ENCODE measurements at places on chromosomes 6 and 20. TPM values are rescaled to one million over a fixed set of nuclear protein-coding genes. Genes with fewer than 3 reads are reported as not detected.

DEFB124 gene
- total RNA-seq: not detected

FAM83D gene
- 4.6 TPM for total RNA-seq

AGER gene
- total RNA-seq: 4.1 TPM

GJA10 gene
- total RNA-seq: not detected

PARD6B gene
- 1.1 TPM for total RNA-seq

RIPOR3 gene
- 0.11 TPM for total RNA-seq

DLL1 gene
- total RNA-seq: 1.6 TPM

- H3K4me3 ChIP-seq: peak overlapping the region; percentile 100
- no peaks in the 10 kb centered on the region for H3K27me3 ChIP-seq
- no peak for DNase-seq
- peaks cover 56% of the 10 kb centered on the region for H3K4me1 ChIP-seq
- peak overlapping the region; percentile 98 for H3K27ac ChIP-seq
These were observed 3.8 kb downstream of the COL12A1 start for GRCh38 chr6:75201901-75202672.

GRCh38 chr6:159077123-159077522, 32.3 kb upstream of the TAGAP start:
- peaks cover 9% of the 10 kb centered on the region for H3K4me1 ChIP-seq
- H3K27me3 ChIP-seq: peaks cover 8% of the 10 kb centered on the region
- DNase-seq: peak; percentile 53
- H3K36me3 ChIP-seq: no peaks in the 10 kb centered on the region
- H3K4me3 ChIP-seq: no peak overlapping the region
- H3K27ac ChIP-seq: no peak overlapping the region

DNA sequence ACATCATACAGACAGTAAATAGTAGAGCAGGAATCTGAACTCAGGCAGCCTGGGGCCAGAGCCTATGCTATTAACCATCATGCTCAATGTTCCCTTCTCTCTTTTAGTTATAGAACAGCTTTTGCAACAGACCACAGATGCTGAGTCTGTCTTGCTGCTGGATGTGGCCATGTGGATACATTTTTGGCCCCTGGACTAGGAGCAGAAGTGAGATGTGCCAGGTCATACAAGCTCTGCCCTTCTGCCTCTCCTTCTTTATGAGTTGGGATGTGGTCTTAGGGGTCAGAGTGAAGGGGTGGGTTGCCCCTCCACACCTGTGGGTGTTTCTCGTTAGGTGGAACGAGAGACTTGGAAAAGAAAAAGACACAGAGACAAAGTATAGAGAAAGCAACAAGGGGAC, 14.6 kb upstream of the AARS2 start:
- DNase-seq: no peak
- H3K27me3 ChIP-seq: peaks cover 64% of the 10 kb centered on the region
- H3K27ac ChIP-seq: no peak overlapping the region
- no peaks in the 10 kb centered on the region for H3K36me3 ChIP-seq
- no peak overlapping the region for H3K4me3 ChIP-seq
- H3K4me1 ChIP-seq: no peaks in the 10 kb centered on the region

DNA sequence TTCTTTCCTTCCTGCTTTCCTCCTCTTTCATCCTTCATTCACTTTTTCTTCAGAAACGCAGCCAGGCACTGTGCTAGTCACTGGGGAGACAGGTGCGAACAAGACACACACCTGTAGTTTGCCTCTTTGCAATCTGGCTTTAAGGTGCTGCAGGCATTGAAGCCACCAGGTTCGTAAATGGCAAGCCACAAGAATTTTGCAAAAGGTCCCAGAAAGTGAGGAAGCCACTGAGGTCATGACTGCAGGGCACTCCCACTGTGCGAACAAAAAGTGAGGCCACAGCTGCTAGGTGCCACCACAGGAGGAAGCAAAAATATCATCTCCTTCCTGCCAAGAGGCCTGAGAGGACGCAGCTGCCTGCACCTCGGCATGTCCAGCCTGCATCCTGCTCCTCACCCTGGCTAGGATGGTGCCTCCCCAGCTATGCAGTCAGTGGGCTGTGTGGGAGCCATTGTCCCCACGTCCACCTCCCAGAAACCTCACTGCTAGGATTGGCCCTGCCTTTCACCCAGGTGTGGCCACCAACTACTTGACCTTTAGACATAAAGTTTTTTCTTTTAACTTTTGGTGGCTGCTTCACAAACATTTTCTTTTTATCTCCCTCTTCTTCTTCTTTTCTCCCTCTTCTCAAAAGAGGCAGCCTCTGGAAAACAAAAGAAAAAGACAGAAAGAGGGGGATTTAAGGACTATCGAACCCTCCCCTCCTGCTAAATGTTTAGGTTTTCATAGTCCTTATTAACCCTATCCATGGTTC, 230.8 kb downstream of the BCAS1 start:
- H3K4me3 ChIP-seq: no peak overlapping the region
- peaks cover 6% of the 10 kb centered on the region for H3K4me1 ChIP-seq
- no peaks in the 10 kb centered on the region for H3K36me3 ChIP-seq
- H3K27ac ChIP-seq: no peak overlapping the region
- no peaks in the 10 kb centered on the region for H3K27me3 ChIP-seq
- no peak for DNase-seq

DNA sequence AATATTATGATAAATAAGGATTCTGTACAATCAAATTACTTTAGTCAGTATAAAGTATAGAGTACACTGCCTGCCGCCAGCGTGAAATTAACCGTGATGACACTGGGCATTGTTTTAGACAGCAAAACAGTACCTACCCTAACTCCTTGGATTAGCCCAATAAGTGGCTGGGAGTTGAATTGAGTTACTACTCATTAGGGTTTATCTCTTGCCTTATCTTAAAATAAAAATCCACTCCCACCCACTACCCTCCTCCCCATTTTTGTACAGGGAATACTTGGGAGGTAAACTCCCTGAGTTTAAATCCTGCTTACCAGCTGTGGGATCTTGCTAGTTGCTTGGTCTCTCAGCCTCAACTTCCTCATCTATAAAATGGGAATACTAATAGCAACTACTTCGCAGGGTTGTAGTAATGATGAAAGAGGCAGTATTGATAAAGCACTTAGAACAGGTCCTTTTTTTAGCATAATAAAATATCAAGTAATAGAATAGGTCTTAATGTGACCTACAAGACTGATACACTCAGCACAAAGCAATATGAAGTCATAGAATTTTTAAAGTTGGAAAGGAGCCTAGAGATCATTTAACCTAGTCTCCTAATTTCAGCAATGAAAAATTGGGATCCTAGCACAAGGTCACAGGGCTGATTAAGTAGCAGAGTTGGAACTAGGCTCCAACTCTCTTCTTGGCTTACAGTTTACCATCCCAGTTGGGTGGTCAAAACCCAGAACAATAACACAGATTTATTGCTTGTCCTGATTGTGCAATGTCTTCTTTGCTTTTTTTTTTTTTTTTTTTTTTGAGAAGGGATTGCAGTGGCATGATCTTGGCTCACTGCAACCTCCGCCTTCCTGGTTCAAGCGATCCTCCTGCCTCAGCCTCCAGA, 23.8 kb downstream of the PHACTR2 start:
- peak overlapping the region; percentile 95 for H3K27ac ChIP-seq
- H3K4me3 ChIP-seq: no peak overlapping the region
- H3K36me3 ChIP-seq: peaks cover 34% of the 10 kb centered on the region
- H3K4me1 ChIP-seq: peaks cover 84% of the 10 kb centered on the region
- no peak for DNase-seq
- no peaks in the 10 kb centered on the region for H3K27me3 ChIP-seq

- H3K4me1 ChIP-seq: peaks cover 16% of the 10 kb centered on the region
- H3K27ac ChIP-seq: peak overlapping the region; percentile 44
- DNase-seq: peak; percentile 92
- peaks cover 9% of the 10 kb centered on the region for H3K27me3 ChIP-seq
These were observed 2.5 kb upstream of the TFAP2B start for GRCh38 chr6:50816115-50816675.

DNA sequence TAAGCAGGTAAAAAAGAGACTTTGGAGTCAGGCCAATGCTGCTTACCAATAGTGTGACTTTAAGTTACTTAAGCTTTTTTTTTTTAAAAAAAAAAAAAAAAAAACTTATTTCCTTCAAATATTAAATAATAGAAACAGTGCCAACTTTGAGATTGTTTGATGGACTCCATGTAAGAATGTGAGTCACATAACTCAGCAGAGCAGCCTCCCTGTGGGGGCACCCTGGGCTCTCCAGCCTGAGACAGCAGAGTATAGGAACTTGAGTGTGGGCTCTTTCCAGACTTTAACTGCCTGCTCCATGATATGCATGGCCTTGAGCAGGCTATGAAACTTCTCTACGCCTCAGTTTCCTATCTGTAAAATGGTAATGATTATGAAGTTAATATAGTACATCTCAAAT, 113.3 kb upstream of the SAMD5 start:
- peaks cover 39% of the 10 kb centered on the region for H3K4me1 ChIP-seq
- no peaks in the 10 kb centered on the region for H3K27me3 ChIP-seq
- no peaks in the 10 kb centered on the region for H3K36me3 ChIP-seq
- no peak overlapping the region for H3K4me3 ChIP-seq

- peaks cover 13% of the 10 kb centered on the region for H3K27me3 ChIP-seq
- no peak for DNase-seq
- H3K27ac ChIP-seq: no peak overlapping the region
These were observed 8.7 kb downstream of the ARMC12 start for GRCh38 chr6:35745509-35745908.

GRCh38 chr20:48015141-48015910, 230.0 kb upstream of the SULF2 start:
- peaks cover 43% of the 10 kb centered on the region for H3K4me1 ChIP-seq
- H3K27me3 ChIP-seq: peaks cover 17% of the 10 kb centered on the region
- H3K36me3 ChIP-seq: peaks cover 1% of the 10 kb centered on the region

DNA sequence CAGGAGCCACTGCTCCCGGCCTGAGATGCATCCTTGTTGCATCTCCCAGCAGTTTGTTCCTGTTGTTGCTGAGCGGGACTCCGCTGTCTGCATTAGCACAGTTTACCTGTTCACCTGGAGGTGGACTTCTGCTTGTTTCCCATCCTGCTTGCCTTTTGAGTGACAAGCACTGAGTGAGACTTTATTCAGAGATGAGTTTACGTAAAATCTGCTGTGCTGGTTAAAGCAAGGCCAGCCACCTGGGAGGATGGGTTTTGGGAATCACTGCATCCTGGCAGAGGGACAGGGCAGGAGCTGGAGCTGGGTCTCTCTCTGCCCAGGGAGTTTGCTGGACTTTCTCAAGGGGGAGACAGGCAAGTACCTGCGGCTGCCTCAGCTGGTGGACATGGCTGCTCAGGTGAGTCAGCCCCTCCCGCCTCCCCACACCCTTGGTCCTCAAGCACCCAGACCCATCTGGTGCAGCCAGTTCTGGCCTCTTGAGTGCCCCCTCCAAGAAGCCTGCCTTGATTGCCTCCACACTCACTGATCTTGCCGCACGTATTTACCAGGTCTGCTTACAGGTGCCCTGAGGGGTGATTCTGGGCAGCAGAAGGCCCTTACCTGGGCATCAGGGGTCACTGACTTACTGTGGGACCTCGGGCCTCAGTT, 55.5 kb downstream of the SRC start:
- no peak for DNase-seq
- no peak overlapping the region for H3K4me3 ChIP-seq
- no peaks in the 10 kb centered on the region for H3K27me3 ChIP-seq
- H3K4me1 ChIP-seq: peaks cover 14% of the 10 kb centered on the region

DNA sequence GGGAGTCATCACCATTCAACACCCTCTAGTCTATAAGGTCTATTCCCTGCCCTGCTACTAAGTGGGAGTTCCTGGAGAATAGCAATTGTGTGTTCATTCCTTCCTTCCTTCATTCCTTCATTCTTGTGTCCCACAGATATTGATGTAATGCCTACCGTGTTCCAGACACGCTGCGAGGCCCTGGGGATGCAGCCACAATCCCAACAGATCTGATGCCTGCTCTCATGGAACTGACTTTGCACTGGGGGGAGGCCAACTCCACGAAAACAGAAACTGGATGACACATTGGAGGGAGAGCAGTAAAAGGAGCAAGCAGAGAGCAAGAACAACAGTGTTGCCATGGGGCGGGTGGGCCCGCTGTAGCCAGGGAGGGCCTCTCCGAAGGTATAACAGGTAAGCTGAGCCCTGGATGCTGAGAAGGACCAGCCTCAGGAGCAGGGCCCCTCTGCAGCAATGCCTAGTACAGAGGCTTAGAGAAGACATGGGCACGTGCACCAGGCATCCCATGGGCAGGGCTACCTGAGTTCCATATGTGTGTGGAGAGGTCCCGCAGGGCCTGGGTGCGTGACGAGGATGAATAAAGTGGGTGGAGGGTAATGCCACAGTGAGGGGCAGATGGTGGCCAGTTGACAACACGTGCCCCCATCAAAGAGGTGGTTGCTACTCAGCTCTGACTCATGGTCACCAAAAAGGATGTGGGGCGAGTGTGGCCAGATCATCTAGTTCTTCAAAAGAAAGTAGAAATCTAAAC, 173.9 kb downstream of the NFATC2 start:
- H3K4me1 ChIP-seq: peaks cover 32% of the 10 kb centered on the region
- peaks cover 3% of the 10 kb centered on the region for H3K36me3 ChIP-seq
- no peak overlapping the region for H3K27ac ChIP-seq
- DNase-seq: no peak

- peaks cover 9% of the 10 kb centered on the region for H3K27me3 ChIP-seq
- H3K36me3 ChIP-seq: no peaks in the 10 kb centered on the region
- DNase-seq: no peak
- H3K4me1 ChIP-seq: peaks cover 2% of the 10 kb centered on the region
- no peak overlapping the region for H3K4me3 ChIP-seq
- H3K27ac ChIP-seq: no peak overlapping the region
These were observed 95.9 kb upstream of the IYD start for GRCh38 chr6:150272976-150273315.

DNA sequence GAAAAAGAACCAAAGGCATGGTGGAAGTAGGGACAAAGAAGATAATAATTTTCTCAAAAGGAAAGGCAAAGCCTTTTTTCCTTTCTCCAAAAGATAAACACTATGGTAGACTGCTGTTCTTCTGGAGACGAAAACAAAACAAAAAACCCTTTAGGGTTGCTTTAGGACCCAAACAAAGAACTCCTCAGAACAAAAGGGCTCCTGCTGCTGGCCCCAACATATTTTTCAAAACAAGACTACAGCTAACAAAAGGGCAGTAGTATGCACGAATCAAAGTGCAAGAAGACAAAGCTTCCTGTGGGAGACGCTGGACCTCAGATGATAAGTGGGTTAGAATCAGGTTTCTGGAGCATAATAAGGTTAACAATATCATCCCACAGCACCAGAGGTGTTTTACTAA, 15.8 kb downstream of the NCOA5 start:
- no peak for DNase-seq
- no peak overlapping the region for H3K4me3 ChIP-seq
- no peak overlapping the region for H3K27ac ChIP-seq
- no peaks in the 10 kb centered on the region for H3K27me3 ChIP-seq
- H3K4me1 ChIP-seq: peaks cover 4% of the 10 kb centered on the region
- peaks cover 29% of the 10 kb centered on the region for H3K36me3 ChIP-seq

DNA sequence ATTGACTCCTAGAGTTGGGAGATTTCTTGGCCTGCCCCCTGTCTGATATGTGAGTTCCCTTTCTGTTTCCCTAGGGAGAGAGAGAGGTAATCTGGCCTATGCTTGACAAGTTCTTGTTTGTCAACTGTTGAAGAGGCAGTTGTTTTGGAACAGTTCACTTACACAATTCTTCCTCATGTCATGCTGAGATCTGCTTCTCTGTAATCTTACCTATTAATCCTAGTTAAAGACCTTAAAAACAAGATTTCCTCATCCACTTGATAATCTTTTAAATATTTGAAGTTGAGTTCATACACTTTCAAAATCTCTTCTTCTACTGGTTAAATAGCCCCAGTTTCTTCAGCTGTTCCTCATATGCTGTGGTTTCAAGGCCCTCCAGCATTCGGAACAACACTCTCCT, 89.9 kb downstream of the FIG4 start:
- no peak for DNase-seq
- no peak overlapping the region for H3K4me3 ChIP-seq
- no peaks in the 10 kb centered on the region for H3K27me3 ChIP-seq
- H3K4me1 ChIP-seq: no peaks in the 10 kb centered on the region
- H3K36me3 ChIP-seq: peaks cover 9% of the 10 kb centered on the region

Data from osteocyte (in vitro differentiated cells).